Right ventricle myocardium inferior (tissue), 1 donor: ENCODE measurements at places on chromosomes 11 and 22.

DNA sequence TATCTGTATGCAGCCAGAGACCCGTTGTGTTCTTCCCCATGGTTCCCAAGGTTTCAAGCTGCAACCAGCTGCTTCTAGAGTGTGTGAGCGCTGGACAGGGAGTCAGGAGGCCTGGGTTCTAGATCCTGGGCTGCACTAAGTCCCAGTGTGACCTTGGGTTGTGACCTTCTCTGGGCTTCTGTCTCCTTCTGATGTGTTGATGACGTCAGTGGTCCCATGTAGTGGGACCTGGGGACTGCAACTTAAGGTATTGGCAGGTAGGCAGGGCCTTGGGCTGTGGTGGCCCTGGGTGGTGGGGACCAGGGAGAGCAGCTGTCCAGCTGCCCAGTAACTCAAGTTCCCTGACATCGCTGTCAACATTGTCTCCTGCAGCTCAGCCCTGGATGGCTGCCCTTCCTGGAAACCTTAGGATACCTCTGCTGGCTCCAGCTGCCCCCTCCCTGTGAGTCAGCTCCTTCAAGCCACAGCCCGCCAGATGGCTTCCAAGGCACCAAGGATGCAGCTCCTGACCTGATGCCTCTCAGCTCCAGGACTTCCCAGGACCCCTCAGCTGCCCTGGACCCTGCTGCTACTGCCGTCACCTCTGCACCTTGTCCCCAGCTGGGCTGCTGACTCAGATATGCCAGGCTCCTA is 1.3 kb upstream of the PVALB start:
- no peak for DNase-seq

GRCh38 chr11:31802609-31802989 is 8.5 kb downstream of the PAX6 start:
- peak; percentile 52 for DNase-seq

- DNase-seq, result no peak
These were observed 75.7 kb downstream of the SCUBE1 start for GRCh38 chr22:43267332-43267980.

DNA sequence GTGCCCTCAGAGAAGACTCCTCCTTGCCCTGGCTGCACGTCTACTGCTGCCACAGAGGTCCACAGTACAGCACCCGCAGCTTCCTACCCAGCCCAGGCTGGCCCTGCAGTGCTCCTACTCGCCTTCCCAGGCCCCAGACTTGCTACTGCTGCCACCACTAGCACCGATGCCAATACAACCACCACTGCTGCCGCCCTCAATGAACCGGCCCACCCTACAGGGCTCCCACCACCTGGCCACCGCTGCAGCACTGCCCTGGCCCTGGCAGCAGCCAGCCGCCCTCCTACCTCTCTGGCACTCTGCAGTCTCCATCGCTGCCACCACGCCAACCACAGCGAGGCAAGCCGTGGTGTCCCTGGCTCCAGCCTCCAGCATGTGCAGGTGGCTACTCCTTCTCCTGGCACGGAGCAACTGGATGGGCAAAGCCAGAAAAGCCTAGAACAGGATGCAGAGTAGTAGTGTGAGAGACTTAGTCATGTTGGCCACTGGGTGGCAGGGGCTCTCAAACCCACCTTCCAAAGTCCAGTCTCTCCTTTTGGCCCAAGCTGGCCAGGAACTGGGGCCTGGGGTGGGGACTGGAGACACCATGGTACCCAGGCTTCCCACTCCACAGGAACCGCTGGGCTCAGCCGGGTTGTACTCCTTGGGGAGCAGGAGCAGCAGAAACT is 39.4 kb downstream of the C22orf42 start:
- no peak for DNase-seq

DNA sequence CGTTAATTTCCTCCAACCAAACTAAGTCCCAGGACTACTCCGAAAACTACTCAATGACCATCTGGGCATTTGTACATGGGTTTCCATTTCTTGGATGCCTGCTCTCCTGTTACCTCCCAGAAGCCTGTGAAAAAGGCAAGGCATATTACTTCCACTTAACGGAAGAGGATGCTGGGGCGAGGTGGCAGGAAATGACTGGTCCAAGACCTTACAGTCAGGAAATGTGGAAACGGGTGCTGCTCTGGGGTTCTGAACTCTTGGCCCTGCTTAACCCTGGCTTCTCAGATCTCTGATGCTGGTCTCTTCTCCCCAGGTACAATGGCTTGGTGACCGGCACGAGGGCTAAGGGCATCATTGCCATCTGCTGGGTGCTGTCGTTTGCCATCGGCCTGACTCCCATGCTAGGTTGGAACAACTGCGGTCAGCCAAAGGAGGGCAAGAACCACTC is 12.9 kb downstream of the ADORA2A start:
- DNase-seq, result no peak

- no peak for DNase-seq
These were observed 17.6 kb downstream of the BLID start for GRCh38 chr11:122098261-122098980.

DNA sequence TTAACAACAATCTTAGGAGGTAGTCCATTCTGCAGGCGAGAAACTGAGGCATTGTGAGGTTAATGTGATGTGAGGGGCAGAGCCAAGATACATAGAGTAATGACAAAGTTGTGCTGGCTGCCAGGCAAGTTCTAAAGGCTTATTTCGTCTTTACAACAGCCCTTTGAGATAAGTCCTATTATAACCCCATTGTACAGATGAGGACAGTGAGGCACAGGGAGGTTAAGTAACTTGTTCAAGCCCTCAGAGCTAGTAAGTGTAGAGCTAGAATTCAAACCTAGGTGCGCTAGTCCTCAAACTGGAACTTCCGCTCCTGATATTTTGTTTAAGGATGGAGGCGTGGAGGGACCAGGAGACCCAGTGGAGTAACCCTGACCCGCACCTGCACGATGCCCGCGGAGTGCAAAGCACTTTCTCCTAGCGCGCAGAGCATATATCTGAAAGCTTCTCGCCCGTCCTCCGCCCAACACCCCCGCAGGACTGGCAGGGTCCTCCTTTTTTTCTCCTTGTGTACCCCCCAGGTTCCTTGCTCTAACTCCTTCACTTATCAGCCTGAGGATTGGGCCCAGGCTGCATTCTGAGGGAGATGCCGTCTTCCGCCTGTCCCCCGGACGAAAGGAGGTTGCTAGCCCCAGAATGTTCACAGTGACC is 4.9 kb upstream of the FLI1 start:
- no peak for DNase-seq

- no peak for DNase-seq
These were observed 231.0 kb upstream of the SORL1-AS1 start for GRCh38 chr11:121683791-121684190.

GRCh38 chr22:20641198-20641892 is 132.6 kb upstream of the SERPIND1 start:
- DNase-seq, result no peak

DNA sequence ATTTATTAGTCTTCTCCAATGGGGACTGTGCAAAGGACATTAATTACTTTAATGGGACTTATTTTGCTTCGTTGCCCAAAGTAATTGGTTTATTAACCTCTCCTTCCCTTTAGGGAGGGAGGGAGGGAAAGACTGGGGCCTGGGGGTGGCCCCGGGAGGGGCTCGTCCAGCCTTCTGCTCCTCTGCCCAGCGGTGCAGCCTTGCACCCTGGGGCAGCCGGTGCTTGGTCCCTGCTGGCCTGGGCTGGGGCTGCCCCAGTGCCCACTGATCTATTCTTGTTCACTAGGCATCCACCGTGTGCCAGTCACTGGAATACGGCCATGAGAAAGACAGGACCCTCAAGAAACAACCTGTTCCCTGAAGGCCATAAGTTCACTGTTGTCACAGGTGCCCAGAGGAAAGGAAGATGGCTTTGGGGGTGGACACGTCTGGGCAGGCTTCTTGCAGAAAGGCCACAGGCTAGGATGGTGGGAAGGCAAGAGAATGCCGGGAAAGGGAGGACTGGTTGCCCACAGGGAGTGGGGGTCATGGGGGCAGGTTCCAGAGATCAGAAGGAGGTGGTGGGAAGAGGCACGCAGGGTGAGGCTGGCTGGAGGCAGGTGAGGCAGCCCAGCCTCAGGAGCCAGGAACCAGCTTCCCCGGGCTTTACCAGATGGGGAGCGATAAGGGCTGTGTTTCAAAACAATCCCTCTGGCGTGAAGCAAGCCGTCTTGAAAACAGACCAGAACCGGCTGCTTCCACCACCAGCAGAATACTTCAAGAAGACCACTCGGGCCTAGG is 47.6 kb upstream of the KCNQ1OT1 start:
- peak; percentile 26 for DNase-seq

GRCh38 chr22:22045571-22046335 is 63.2 kb upstream of the TOP3B start:
- no peak for DNase-seq

DNA sequence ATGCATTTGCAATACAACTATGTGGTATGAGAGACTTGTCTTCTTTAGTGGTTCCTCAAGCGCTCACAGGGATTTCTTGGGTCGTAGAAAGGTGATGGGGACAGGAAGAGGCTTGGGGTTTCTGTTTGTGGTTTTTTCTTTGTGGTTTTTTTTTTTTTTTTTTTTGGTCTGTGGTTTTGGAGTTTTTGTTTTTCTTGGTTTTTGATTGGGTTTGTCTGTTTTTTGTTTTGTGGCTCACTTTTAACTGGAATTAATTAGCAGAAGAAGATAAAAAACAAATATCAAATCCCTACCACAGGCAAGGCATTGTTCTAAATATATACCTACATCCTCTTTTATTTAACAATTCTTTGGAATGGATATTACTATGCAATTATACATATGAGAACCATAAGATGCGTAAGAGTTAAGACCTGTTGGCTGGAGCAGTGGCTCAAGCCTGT is 5.5 kb downstream of the TTC28 start:
- no peak for DNase-seq

DNA sequence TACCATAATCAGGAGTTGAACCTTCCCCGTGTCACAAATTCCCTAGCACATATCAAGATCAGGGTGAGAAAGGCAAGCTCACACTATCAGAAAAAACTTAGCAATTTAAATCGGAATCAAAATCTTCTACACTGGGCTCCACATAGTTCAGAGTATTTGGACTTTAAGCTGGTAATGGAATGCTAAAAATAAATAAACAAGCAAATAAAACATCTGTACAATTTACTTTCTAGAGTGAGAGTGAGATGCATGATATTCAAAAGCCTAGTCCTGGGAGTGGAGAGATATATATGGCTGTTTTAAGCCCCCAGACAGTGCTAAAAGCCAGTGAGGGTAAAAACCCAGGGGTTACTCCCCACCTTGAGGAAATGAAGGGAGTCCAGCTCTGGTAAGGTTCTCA is 380.6 kb downstream of the SOX6 start:
- DNase-seq, result no peak

- no peak for DNase-seq
These were observed 11.5 kb downstream of the ZDHHC5 start for GRCh38 chr11:57679396-57679795.

GRCh38 chr22:37912171-37912570 is 6.1 kb downstream of the MICALL1 start:
- peak; percentile 44 for DNase-seq

GRCh38 chr11:88704485-88704884 is 361.3 kb downstream of the GRM5 start:
- no peak for DNase-seq

DNA sequence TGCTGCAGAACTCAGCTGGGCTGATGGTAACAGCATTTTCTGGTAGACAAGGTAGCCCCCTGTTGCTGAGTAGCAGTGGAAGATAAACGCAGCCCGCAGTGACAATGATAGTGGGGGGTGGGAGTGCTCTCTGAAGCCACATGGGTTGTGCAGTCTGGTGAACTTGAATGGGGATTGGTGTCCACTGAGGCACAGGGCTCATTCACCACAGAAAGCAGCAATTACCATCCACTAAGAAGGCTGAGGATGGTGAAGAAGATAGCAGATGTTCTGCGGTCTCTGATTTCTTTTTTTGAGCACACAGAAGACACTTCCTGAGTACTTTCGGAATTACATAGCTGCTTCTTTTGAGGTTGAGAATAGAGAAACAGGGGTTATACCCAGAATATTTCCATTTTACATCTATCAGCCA is 150.3 kb downstream of the LRRC4C start:
- no peak for DNase-seq

DNA sequence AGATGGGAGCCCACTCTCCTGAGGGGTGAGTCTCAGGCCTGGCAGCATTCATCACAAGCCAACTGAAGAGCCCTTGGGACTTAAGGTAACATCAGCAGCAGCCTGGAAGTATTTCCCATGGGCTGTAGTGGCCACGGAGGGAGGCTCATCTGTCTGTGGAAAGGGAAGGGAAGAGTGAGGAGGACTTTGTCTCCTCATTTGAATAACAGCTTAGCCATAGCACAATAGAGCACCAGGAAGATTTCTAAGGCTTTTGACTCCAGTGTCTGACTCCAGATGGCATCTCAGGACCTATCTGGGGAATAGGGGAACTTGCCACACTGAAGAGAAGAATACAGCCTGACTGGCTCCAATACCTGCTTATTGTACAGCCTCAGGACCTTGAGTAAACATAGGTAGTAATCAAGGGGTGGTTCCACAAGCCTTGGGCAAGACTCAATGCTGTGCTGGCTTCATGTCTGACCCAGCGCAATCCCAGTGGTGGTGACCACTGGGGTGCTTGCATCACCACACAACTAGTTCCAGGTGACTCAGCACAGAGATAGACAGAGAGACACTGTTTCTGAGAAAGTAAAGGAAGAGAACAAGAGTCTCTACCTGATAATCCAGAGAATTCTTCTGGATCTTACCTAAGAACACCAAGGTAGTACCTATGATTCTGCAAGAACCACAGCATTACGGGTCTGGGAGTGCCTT is 510.5 kb upstream of the CCDC179 start:
- no peak for DNase-seq

GRCh38 chr22:19040888-19041703 is 81.1 kb downstream of the DGCR2 start:
- peak; percentile 45 for DNase-seq

DNA sequence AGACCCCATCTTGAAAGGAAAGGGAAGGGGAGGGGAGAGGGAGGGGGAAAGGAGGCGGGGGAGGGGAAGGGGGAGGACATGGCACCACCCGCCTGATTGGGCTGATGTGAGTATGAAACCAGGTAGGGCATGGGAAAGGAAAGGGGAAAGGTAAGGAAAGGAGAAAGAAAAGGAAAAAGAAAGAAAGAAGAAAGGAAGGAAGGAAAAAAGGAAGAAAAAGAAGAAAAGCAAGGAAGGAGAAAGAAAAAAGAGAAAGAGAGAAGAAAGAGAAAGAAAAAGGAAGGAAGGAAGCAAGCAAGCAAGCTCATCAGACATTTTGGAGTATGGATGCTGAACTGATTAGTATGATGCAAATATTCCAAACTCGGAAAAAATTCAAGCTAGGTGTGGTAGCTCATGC is 36.0 kb upstream of the TFIP11 start:
- DNase-seq, result no peak

DNA sequence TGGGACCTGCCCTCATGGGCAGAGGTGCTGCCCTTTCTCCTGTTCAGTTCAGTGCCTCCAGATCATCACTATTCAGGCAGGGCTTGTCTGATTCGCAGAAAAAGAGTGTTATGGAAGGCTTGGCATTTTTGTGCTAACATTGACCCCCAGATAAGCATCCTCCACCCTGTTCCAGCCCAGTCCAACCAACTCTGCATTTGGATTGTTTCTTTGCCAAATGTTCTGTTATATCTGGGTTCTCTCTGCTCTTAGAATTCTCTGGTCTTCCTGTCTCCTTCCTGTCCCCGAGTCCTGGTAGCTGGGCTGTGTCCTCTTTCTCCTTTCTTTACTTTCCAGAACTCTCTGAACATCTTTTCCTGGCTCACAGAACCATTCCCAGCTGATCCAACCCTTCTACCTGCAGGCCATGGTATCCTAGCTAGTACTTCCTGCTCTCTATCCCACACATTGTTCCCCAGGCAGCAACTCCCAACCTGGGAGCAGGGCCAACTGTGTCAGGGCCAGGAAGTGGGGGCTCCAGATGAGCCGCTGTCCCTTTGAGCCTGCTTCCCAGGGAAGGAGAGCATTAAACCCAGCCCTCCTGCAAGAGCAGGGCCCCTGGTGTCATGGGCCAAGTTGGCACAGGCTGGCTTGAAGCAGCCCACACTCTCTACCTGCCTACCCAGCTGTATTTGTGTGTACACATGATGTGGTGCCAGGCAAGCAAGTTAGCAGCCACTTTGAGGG is 280.7 kb upstream of the CADM1 start:
- DNase-seq, result no peak
